Stimulated activated CD4-positive, alpha-beta T cell treated with anti-CD3 and anti-CD28 coated beads, Interleukin-1b, Interleukin-23, amount 100 ng/mL, for 1 hour (primary cell): ENCODE measurements at places on chromosomes 4 and X.

- no peak for DNase-seq
Measured at GRCh38 chr4:73856518-73856917, 3.4 kb downstream of the PF4V1 start.

GRCh38 chrX:104172788-104173187, 6.5 kb downstream of the FAM199X start:
- DNase-seq: no peak

GRCh38 chr4:156778606-156779005, 193.0 kb downstream of the PDGFC start:
- no peak for DNase-seq

- DNase-seq: no peak
Measured at GRCh38 chr4:125315576-125316400, 1.0 kb downstream of the FAT4 start.

DNA sequence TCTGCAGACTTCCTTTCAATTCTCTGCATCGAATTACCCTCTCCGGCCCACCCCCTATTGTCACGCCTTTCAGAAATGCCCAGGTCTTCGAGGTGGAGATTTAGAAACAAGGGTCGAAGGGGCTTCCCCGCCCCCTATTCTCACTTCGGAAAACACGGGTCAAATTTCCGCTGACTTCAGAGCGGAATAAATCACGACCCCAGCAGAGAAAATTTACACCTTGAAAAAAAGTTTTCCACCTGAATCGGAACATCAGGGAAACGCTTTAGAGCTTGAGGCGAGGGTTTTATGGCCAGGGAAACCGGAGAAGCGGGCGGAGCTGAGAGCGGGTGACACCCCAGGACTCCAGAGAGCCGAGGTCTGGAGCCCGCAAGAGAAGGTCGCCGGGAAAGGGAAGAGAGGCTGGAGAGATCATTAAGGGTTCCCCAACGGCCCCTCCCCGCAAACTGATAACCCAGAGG, 1.6 kb downstream of the SHISA3 start:
- DNase-seq: no peak

DNA sequence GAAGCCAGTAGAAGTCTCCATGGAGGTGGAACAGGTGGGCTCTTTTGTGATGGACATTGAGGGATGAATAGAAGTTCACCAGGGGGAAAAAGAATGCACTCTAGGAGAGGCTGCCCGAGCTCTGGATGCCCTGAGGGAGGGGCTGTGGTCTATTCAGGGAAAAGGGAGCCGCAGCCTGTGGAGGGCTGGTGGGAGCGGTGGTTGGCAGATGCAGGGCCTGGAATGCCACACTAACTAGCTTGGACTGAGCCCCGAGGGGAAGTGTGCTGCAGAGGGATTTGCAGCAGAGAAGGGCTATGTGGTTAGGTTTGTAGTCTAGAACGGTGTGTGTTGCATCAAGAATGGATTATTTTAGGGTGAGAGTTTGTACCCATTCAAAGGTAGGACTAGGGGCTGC, 29.5 kb upstream of the PSAPL1 start:
- DNase-seq: no peak

GRCh38 chr4:138945401-138945800, 70.2 kb upstream of the NOCT start:
- no peak for DNase-seq

- no peak for DNase-seq
Measured at GRCh38 chr4:181684310-181684709, 558.9 kb upstream of the TENM3 start.

DNA sequence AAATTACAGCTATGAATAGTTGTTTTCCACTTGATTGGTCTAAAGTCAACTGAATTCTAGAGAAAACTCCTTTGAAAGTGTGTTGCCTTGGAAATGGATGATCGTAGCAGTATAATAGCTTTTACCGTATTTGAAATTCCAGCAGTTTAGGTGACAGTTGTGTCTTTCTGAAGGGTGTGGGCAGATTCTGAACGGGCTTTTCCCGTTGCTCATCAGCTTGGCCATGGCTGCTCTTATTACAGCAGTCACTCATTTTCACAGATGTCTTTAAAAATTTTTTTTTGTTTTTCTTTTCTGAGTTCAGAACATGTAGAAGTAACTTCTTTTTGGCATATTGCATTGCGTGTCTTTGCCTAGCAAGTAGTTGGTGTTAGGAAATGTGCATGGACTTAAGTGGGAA, 69.6 kb upstream of the SLC4A4 start:
- DNase-seq: no peak
